ENCODE measurements at places on chromosomes 11 and 22.
A peak's percentile ranks its signal among the peaks of the same experiment; 100 is the strongest.

DNA sequence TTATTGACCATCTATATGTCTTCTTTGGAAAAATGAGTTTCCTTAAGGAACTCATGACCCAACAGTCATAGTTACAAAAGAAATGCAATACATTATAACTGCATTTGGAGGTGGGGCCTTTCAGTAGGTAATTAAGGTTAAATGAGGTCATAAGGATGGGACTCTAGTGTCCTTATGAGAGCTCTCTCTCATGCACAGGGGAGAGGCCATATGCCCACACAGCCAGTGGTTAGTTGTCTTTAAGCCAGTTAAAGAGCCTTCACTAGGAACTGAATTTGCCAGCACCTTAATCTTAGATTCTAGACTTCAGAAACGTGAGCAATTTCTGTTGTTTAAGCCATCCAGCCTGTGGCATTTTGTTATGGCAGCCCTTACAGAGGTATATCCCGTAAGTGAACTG lies 27.3 kb downstream of the INTS4 start:
- no peak for DNase-seq

DNA sequence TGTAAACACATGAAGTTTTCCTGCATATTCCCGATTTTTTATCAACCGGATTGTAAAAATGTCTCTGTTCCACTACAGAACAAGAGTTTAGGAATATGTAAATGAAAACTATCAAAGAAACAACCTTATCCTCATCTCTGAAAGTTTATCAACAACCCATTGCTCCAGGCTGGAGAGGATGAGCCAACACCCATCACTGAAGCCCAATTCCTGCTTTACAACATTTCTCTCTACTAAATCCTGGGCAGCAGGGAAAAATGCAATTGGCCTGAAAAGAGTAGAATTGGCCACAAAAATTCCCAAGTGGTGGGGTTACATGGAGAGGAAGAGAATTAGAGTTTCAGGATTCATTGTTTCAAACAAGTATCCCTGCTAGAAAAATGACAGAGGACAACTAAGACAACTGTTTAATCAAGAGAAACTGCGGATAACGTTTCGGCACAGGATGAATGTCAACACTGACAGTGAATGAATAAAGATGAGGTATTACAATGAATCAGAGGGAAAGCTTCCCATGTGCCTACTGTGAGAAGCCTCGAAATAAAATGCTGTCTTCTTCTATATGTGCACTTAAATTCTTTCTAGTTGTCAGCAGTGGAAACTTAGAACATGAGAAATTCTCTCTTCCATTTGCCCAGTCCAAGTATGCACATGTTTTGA lies 317.3 kb upstream of the ANO3 start:
- no peak for DNase-seq

- no peak for DNase-seq
Measured at GRCh38 chr11:119780222-119780953, 51.4 kb upstream of the NECTIN1 start.

GRCh38 chr11:58639669-58640068 lies 17.2 kb downstream of the CNTF start:
- DNase-seq, result no peak

- peak; percentile 27 for DNase-seq
Measured at GRCh38 chr11:3165152-3165705, at the start of gene OSBPL5. TSS of gene OSBPL5 (minus strand) at chr11:3165310. CDS start at chr11:3129148, 36,162 bp downstream.

- no peak for DNase-seq
Measured at GRCh38 chr11:64333556-64333955, 6.4 kb upstream of the CCDC88B start.

- DNase-seq, result peak; percentile 43
Measured at GRCh38 chr11:128039140-128040021, 548.0 kb downstream of the ETS1 start.

- DNase-seq, result no peak
Measured at GRCh38 chr11:124844664-124845079, 20.6 kb upstream of the ROBO3 start.

GRCh38 chr11:75337195-75337654 lies 14.2 kb downstream of the ARRB1 start:
- no peak for DNase-seq

- DNase-seq, result no peak
Measured at GRCh38 chr11:17790453-17790852, 55.9 kb downstream of the KCNC1 start.

DNA sequence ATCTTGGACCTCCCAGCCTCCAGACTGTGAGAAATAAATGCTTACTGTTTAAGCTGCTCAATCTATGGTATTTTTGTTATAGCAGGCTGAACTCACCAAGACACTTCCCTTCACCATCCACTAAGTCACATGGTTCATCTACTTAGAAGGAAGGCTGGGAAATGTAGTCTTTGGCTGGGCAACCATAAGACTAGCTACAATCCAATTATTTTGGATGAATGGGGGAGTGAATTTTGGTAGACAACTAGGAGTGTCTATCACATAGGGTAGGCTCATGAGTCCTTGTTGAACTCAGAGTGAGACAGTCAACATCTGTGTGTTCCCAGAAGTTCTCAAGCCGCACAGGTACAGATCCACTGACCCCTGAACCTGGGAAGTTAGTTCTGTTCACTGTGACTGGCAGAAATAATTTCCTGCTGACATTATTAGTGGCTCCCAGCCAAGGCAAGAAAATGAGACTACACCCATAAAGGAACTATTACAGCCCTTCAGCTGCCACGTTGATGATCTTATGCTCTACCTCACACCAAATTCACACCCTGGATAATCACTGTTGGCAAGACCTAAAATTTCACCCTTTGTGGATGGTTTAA lies 3.1 kb upstream of the SLC35C1 start:
- no peak for DNase-seq

- no peak for DNase-seq
Measured at GRCh38 chr11:6992026-6992425, 28.1 kb downstream of the ZNF214 start.

DNA sequence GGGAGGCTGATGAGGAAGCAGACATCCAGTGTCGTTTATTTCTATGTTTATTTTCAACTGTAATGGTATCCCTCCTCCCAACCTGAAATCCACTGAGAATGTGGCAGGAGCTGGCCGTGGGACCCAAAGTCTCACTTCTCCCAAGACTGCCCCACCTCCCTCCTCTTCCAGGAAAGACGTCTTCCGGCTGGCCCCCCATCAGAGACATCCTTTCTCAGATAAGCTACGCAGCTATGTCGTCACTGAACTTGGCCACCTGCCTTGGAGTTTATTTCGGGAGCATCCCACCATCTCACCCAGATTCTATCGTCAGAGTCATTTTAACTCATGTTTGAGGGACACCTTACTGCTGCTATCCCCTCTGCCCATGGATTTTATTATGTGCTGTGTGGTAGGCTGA lies 13.9 kb downstream of the TMEM184B start:
- DNase-seq, result no peak

GRCh38 chr22:32080904-32081303 lies 37.8 kb downstream of the SLC5A1 start:
- DNase-seq, result no peak

DNA sequence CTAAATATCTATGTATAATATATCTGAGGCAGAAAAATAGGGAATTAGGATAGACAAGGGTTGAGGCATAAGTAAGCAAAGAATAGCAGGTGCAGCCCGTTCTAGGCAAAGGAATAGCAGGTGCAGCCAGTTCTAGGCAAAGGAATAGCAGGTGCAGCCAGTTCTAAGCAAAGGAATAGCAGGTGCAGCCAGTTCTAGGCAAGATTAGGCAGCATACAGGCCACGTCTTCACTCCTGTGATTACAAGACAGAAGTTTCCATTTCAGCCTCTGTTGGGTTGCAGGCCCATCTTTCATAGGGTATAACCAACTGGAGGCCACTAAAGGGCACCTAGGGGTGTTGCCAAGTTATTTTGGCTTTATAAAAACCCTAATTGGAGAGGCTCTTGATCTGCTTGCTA lies 28.8 kb upstream of the CHORDC1 start:
- DNase-seq, result no peak

GRCh38 chr22:23059284-23059948 lies 10.9 kb upstream of the GNAZ start:
- DNase-seq, result no peak

- no peak for DNase-seq
Measured at GRCh38 chr22:32158712-32159533, at the start of gene C22orf42. TSS of gene C22orf42 (minus strand) at chr22:32159303. CDS start at chr22:32159215, 88 bp downstream.

GRCh38 chr11:104009744-104010143 lies 26.7 kb upstream of the DDI1 start:
- no peak for DNase-seq

DNA sequence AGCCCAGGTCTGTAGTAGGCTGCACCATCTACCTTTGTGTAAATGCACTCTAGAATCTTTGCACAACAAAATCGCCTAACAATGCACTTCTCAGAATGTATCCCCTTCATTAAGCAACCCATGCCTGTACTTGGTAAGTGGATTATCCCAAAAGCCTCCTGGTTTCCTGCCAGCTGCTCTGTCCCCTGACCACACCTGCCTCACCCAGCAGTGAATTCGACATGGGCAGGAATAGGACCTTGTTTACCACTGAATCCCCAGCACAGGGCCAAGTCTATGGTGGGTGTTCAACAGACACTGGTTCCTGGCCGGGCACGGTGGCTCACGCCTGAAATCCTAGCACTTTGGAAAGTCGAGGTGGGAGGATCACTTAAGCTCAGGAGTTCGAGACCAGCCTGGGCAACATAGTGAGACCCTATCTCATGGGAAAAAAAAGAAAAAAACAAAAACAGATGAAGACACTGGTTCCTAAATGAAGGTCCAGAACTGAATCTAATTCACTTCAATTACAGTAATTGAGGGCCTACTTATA lies 5.1 kb upstream of the SYCE3 start:
- DNase-seq, result no peak

- DNase-seq, result no peak
Measured at GRCh38 chr11:130666781-130667251, 218.4 kb downstream of the ADAMTS15 start.

DNA sequence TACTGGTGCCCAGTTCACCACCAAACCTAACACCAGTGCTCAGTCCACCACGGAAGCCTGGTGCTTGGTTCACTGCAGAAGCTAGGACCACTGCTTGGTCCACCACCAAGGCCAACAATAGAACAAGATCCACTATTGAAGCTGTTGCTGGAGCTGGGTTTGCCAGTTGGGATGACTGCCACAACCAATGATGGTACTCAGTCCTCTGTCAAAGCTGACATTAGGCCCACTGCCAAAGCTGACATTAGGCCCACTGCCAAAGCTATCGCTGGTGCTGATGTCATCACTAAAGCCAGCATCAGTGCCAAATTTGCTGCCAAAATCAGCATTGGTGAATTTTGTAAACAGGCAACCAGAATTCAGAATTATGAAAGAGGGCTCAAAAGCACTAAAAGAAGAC lies 1850.2 kb upstream of the RAG2 start:
- DNase-seq, result no peak

- no peak for DNase-seq
Measured at GRCh38 chr22:48443680-48444079, 1384.0 kb downstream of the BRD1 start.

- DNase-seq, result no peak
Measured at GRCh38 chr11:27150098-27150497, 109.5 kb downstream of the BBOX1 start.

GRCh38 chr11:117232911-117233409 lies 489 bp downstream of the RNF214 start:
- DNase-seq, result no peak

DNA sequence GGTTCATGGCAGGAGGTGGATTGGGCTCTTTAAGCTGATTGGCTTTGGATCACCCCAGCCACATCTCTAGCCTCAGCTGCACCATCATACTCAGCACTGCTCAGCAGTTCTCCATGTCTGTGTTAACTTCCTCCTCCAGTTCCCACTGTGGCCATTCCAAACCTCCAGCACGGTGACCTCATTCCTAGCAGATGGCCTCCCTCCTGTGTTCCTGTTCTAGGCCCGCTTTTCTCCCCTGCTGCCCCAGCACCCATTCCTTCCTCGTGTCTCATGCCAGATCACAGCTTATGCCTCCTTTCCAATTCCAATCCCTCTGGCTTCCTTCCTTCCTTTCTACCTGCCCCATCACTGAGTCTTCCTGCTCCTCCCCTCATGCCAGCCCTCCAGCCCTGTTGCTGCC lies 96.1 kb downstream of the MICAL2 start:
- no peak for DNase-seq

GRCh38 chr22:38900677-38901076 lies 28.7 kb upstream of the CBX6 start:
- DNase-seq, result no peak

DNA sequence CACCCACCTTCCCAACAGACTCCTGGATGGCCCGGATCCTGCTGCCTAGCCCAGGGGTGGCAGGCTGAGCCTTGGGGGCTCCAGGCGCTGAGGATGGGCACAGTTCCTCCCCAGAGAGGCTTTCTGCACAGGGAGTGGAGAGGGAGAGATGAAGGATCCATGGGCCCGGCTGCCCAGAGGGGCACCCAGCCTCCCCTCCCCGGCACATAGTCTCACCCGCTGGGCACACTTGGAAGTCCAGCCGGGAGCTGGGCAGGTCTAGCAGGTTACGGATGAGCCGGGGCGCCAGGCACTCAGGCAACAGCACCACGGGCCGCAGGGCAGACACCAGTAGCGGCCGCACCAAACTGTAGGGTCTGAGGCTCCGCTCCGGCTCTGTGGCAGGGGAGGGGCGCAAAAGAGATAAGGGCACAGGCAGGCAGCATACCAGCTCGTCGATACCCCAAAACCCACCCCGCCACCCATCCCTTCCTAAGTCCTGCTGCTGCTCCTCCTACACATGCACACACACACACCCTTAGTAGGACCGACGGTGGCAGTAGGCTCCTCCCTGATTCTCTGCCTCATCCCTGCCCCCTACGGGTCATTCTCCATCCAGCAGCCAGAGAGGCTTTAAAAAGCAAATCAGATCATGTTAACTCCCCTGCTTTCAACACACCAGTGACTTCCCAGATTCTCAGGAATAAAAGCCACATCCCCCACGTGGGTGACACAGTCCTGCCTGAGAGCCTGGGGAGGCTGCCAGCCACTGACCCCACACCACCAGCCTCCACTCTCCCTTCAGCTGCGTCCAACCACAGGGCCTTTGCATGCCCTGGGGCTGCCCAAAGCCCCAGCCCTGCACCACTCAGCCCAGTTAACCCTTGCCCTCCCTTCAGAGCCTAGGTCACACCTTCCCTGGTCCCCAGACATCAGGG lies 6.5 kb upstream of the MFNG start:
- DNase-seq, result peak; percentile 47

DNA sequence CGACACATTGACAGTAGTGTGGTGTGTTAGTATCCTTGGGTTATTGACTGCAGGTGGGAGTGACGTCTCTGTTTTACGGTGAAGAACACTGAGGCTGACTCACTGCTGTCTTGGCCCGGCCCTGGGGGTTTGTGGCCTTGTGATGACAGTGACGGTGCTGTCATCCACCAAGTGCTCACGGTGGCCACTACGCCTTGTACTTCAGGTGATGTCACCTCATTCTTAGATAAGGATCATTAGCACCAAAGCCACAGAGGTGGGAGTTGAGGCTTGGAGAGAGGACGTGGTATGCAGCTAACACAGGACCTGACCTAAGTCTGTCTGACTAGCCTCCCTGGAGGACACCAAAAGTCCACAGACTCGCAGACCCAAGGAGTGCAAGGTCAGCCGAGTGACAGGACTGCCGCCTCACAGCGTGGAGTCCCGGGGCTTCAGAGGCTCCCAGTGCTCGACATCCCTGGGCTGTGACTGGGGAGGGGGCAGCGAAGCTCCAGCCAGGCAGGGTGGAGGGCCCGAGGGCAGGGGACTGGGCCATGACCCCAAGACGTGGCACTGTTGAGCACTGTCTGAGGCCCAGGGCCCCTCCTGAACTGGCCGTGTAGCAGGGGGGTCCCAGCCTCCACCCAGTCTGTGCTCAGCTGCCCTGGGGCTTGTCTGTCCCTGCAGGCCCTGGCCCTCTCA lies 56.5 kb downstream of the NAT10 start:
- no peak for DNase-seq

GRCh38 chr22:24996420-24996952 lies 44.0 kb downstream of the KIAA1671 start:
- no peak for DNase-seq
